ENCODE measurements at places on chromosomes 4 and X.
A peak's percentile ranks its signal among the peaks of the same experiment; 100 is the strongest.

DNA sequence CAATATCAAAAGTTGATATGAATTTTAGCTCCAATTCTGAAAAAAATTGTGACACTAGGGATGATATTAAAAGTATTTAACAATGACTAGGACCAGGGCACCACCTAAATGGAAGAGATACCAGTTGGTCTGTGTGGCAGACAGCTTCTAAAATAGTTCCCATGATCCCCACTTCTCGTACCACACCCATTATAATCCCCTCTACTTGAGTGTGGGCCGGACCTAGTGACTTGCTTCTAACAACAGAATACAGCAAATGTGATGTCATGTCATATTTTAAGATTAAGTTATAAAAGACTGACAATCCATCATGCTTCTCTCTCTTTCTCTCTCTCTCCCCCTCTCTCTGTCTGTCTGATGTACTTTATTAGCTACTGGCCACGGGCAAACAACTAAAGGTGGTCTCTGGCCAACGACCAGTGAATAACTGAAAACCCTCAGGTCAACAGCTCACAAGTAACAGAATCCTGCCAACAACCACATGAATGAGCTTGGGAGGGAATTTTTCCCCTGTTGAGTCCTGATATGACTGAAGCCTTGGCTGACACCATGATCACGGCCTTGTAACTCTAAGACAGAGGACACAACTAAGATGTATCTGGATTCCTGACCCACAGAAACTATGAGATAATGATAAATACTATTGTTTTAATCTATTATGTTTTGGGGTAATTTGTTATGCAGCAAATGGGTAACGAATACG, 34.4 kb downstream of the FAM13A start:
- DNase-seq = no peak

DNA sequence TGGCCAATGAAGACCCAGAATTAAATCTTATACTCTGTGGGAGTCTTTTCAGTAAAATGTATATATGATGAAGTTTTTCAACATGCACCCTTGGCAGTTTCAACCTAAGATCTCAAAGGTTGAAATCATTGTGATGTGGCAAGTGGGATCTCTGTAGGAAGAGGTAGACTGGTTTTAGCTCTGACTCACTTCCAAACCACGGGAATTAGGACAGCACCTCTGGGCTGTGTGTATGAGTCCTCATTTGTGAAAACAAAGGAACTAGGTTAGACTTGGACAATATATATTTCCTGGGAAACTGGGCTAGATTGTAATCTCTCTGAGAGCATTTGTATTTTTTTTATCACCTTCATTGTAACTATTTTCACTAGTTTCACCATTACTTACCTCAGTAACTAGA, 333.0 kb downstream of the ADGRL3 start:
- DNase-seq = no peak

DNA sequence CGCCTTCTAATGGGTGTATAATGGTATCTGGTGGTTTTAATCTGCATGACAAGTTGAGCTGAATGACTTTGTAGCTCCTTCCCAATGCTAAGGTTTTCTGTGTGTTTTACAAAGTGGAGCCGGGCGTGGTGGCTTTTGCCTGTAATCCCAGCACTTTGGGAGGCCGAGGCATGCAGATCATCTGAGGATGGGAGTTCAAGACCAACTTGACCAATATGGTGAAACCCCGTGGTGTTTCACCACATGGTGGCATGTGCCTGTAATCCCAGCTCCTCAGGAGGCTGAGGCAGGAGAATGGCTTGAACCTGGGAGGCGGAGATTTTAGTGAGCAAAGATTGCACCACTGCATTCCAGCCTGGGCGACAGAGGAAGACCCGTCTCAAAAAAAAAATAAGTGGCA, 28.9 kb downstream of the ARFIP1 start:
- no peak for DNase-seq

DNA sequence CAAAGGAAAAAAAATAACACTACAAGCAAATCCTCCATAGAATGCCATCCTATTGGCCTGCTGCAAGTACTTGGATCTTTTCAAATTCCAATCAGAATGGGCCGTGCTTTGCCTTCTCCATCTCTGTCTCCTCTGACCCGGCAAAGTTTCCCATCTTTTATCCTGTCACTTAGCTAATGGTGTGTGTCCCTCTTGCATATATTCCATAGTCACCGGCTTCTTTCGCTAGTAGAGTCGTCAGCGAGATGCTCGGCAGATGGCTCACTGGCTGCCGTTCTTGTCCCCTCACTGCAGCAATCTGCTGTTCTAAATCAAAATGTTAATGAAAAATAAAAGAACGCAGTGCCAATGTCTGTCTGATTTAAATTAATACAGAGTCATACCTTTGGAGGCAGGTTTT, 22.1 kb downstream of the GRIA3 start:
- DNase-seq = peak; percentile 53

GRCh38 chr4:172683021-172683420, 485.6 kb upstream of the GALNT7 start:
- no peak for DNase-seq

DNA sequence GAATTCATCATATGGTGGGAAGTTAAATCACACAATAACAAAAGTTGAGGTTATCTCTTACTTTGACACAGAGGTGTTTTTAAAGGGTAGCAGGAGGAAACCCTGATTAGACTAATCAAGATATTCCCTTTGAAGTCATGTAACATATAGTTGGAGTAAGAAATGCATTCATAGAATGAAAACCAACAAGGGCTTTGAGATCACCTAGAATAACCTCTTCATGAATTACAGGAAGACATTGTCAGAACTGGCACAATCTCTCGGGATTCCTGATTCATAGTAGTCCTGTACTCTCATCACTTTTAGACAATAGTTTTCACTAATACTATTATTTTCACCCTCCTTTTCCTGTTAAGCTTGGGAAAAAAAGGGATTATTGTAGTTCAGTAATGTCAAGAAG, 170.2 kb downstream of the PPP3CA start:
- DNase-seq = no peak

DNA sequence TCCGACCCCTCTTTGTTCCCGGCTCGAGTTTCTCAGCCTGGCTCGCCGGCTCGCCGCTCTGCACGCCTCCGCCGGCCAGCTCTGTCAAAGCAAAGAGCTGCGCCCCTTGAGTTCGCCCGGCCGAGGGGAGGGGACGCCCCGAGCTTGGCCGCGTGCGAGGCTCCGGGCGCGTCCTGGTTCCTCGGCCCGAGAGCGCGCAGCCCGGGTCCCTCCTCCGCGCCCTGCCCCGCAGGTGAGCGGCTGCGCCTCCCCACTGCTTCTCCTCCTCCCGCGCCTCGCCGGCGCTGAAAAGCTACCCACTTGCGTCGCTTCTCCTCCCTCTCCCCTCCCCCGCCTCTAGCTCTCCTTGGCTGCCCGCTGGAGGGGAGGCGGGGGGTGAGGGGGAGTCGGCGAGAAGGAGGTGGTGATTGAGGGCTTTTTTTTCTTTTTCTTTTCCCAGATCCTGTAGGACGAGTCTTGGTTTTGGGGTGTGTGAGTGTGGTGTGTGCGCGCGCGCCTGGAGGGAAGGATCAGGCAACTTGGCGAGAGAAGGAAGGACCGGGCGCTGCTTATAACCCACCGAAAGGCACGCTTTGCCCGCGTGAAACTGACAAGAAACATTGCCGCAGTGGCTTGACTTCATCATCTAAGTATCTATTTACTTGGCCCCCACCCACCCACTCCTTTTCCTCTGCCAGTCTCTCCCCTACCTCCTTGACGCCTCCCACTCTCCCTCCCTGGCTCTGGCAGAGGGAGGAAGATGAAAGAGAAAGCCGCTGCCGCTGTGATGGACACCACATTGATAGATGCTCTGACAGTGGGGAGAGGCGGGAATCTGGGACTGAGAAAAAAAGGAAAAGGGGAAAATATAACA, at the start of gene LEF1:
LEF1 (minus strand) TSS at position 262 of the 853 bp plus-strand sequence. CDS start 1,165 bp downstream, outside the sequence.
- DNase-seq = no peak

- DNase-seq = no peak
Observed at GRCh38 chr4:80446664-80447063, 111.1 kb downstream of the CFAP299 start.

DNA sequence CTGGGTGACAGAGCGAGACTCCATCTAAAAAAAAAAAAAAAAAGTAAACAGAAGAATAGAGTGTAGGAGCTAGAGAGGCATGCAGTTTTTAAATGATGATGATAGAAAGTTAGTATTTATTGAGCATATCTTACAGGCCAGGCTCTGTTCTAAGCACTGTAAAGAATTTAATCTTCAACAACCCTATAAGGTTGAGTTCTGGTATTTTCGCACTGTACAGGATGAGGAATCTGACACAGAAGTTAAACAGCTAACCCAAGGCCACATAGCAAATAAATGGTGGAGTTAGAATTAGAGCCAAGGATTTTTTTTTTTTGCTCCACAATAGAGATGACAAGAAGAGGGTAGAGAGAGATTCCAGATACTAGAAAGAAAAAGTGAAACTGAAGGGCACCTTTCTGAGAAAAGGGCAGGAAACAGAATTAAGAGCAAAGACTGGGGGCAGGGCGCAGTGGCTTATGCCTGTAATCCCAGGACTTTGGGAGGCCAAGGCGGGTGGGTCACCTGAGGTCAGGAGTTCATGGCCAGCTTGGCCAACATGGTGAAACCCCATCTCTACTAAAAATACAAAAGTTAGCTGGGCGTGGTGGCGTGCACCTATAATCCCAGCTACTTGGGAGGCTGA, 56.1 kb downstream of the KLHL5 start:
- DNase-seq = no peak

DNA sequence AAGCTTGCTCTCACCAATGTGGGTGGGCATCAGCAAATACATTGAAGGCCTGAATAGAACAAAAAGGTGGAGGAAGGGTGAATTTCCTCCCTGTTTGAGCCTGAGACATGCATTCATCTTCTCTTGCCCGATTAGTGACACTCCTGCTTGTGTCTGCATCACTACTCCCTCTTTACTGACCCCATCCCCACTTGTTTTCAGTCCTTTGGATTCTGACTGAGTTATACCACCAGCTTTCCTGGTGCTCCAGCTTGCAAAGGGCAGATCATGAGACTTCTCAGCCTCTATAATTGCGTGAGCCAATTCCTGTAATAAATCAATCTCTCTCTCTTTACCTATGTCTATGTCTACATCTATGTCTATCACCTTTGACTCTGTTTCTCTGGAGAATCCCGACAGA, 47.4 kb upstream of the DYNLT3 start:
- DNase-seq = no peak

GRCh38 chr4:156158747-156159146, 205.1 kb upstream of the CTSO start:
- no peak for DNase-seq

GRCh38 chr4:4810092-4810774, 49.2 kb upstream of the MSX1 start:
- no peak for DNase-seq

- peak; percentile 18 for DNase-seq
Observed at GRCh38 chrX:110795645-110796406, at the start of gene CHRDL1. Gene CHRDL1 (minus strand): TSS chrX:110795817. CDS start chrX:110792181, 3,636 bp downstream.

- no peak for DNase-seq
Observed at GRCh38 chr4:23828020-23828715, 61.7 kb downstream of the PPARGC1A start.

- DNase-seq = no peak
Observed at GRCh38 chrX:8003147-8003883, 76.1 kb upstream of the PNPLA4 start.

DNA sequence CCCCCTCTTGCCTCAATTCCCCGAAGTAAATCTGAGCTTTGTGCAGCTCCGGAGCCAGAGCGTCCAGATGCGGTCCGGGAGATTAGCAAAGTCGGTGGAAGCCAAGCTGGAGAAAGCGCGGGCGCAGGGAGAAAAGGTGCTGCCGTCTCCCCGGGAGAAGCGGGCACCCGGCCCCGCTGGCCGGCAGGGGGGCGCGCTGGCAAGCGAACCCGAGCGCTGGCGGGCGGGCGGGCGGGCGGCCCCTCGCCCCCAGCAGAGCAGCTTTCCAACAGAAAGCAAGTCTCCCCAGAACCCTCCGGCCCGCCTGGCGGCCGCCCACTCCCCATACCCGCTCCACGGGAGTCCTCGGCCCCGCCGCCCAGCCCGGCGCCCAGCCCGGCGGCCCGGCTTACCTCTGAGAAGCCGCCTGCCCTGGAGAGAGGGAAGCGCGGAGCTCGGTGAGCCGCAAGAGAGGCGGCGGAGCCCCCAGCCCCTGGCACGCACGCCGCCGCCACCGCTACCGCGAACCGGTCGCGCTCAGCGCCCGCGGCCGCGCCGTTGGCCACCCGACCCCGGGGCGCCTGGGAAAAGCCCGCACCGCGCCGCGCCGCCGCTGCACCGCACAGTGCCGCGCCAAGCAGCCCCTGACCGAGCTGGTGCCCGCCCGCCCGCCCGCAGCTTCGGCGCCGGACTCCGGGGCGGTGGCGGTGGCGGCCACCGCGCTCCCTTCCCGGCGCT, 529 bp upstream of the CITED1 start:
- no peak for DNase-seq

GRCh38 chr4:107843391-107843790, 18.7 kb downstream of the SGMS2 start:
- DNase-seq = no peak

GRCh38 chr4:105139646-105140045, 7.0 kb upstream of the TET2 start:
- DNase-seq = no peak

DNA sequence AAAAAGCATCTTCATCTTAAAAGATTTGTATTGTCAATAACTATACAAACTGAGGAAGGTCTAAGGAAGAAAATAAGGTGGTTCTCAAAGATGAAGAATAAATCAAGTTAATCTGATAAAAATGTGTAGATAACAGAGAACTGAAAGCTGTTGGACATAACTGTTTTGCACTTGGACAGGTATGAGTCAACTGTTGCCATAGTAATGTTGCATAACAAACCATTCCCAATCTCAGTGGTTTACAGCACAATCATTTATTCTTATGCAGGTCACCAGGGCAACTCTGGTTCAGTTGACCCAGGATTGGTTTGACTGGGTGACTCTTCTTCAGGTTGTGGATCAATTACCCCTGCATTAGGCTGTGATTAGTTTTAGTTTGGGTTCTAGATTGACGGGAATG, 2197.7 kb downstream of the ARAP2 start:
- DNase-seq = no peak

DNA sequence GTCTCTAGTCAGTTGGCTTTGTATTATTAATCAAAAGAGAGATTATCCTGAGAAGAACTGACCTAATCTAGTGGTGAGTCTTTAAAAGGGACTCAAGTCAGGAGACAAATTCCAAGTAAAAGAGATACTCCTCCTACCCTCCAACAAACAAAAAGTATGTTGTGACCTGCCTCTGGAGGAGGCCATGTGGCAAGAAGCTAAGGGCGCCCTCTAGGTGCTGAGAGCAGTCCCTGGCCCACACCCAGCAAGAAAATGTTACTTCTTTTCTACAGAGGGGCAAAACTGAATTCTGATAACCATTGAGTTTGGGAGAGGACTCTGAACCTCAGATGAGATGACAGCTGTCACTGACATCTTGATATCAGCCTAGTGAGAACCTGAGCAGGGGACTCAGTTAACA, 953.6 kb upstream of the AGA start:
- no peak for DNase-seq

DNA sequence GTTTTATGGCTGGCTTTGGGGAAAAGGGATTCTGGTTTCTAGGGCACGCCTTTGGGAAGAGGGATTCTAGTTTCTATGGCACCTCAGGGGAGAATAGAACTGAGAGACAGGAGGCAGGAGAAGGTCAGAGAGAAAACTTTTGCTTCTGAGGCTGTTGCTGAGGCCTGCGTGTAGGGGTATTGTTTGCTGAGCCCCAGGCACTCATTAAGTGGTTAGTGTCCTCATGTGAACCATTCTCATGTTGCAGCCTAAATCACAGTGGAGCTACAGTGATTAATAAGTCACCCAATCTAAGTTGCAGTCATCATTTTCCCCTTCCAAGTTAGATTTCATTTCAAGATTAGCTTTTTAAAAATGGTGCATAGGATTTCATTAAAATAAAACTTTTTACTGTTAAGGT, 29.0 kb downstream of the VCX3A start:
- DNase-seq = no peak

GRCh38 chrX:133884430-133885394, 100.7 kb downstream of the GPC3 start:
- no peak for DNase-seq

Data from NCI-H2171 treated with DMSO at 0.1 percent for 48 hours (cell line).